ENCODE measurements at places on chromosomes 7 and 10.

GRCh38 chr7:132410385-132410784, 165.9 kb downstream of the PLXNA4 start:
- no peak for DNase-seq

DNA sequence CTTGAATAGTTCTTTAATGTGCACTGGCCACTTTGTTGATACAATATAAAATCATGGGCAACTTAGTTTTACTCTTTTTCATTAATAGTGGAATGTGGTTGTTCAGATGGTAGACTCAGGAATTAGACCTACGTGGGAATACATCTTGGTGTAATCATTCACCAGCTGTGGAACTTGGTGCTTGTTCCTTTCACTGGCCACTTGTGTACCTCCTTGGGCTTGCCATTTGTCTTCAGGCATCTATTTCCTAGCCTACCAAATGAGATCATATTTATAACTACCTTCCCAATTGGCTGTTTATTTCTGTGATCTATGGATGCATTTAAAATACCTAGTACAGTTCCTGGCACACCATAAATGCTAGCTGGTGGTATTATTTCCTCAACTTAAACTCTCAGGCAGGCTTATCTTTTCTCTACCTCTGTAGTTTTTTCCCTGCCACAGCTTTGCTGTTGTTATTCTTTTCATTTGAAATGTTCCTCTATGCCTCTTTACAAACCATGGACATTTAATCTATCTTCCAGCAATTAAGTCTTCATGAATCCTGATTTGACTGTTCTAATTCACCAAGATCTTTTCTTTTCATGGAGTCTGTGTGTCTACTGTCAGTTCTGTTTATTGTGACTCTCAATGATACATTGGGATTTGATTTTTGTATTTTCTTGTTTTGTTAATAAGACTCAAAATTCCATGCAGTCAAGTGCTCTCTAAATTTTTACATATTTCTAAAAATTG, 113.0 kb downstream of the ADAM22 start:
- DNase-seq: no peak

DNA sequence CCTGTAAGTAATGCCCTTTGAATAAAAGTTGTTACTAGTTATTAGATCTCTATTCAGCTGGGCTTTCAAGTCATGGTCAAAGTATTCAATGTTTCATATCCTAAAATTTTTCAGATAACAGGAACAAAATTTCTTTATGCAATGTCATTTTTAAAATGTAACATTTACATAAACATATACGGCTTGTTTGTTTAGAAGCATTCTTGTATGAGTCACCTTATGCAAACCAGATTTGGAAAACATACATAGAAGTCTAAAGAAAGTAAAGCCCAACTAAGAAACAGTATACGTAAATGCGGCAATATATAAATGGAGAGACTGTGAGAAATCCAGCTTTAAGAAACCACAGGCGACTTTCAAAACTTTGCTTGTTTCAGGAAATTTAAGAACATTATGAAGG, 10.5 kb downstream of the TMEM168 start:
- DNase-seq: no peak

GRCh38 chr10:97656777-97657176, 16.3 kb downstream of the PI4K2A start:
- DNase-seq: no peak

- no peak for DNase-seq
Measured at GRCh38 chr10:103476046-103476768, 2.8 kb downstream of the CALHM3 start.

- no peak for DNase-seq
Measured at GRCh38 chr7:41832941-41833340, 130.1 kb upstream of the INHBA start.

DNA sequence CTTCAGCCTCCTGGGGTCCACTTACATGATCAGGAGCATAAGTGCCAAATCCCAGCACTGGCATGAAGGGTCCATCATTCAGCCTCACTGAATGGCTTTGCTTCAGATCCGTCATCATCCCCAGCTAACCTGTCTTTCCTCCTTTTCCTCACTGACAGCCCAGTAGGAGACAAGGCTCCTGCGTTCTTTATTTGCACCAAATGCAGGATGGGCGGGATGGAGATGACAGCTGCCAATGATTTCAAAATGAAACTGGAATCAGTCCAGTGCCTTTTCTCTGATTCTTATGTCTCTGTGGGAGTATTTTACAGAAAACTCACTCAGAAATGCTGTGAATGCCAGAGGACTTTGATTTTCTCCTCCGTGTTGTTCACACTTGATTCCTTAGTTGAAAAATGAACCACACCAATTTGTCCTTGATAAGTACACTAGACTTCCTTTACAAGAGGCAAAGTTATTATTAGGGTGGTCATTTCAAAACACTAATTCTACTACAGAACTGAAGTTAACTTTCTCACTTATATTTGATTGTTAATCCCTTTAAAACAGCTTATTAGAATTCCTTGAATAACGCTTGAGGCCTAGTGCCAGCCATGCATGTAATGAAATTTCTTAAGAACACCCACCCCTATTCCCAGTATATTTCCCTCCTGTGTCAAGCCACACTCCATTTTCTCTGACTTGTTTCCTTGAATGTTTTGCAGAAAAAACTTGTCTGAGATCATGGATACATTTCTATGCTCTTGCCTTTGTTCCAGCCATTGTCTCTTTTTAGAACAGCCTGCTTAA, at the start of gene AKR1C8:
TSS of gene AKR1C8 (minus strand) at position 164 of the 789 bp plus-strand sequence. CDS start at position 118, 46 bp downstream.
- no peak for DNase-seq

DNA sequence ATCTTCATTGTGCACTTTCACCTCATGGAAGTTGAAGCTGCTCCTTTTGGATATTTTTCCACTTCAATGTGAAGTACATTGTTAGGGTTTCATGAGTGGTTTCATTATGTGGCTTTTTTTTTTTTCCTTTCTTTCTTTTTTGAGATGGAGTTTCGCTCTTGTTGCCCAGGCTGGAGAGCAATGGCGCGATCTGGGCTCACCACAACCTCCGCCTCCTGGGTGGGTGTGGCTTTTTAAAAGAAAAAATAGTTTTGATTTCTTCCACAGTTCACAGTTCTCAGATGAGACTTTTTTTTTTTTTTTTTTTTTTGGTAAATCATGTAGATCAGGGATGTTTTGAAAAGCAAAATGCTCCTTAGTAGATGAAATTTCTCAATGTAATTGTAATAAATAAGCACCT, 652.3 kb upstream of the ANKRD30A start:
- DNase-seq: no peak

GRCh38 chr10:123147635-123148413, at the start of gene HMX2:
TSS of gene HMX2 (plus strand) at chr10:123148136. CDS start at chr10:123148379, 243 bp downstream.
- peak; percentile 12 for DNase-seq

DNA sequence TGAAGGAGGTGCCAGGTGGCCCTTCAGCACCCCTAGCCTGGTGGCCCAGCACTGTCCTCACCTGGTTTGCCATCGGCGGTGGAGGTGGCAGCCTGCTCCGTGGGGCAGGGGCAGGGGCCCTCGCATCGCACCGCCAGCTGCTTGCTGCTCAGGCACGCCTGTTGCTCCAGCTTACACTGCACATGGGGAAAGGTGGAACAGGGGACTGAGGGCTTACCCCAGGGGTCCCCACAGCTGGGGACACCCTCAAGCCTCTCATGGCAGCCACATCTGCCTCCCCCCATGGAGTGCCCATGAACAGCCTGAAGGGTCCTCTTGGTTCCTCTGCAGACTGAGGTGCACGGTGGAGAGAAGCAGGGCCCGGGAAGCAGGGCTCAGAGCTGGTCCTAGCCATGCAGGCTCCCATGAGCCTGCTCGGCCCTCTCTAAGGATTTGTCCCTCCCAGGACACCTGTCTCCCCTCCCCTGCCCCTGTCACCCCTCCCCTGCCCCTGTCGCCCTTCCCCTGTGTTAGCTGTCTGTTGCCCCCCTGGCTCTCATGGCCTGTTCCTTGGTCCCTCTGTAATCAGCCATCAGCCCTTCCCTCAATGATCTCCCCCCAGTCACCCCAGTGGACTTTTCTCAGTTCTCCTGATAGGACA, 20.1 kb downstream of the SPOCK2 start:
- DNase-seq: no peak

Data from DMS79 treated with DMSO at 0.1 percent for 48 hours (cell line).